ENCODE measurements at places on chromosomes 13 and 19.

GRCh38 chr19:40191836-40192646 is 815 bp downstream of the MAP3K10 start:
- DNase-seq = no peak

- DNase-seq = no peak
These were observed 12.0 kb downstream of the EBPL start for GRCh38 chr13:49679246-49679645.

GRCh38 chr13:35164324-35164932 is 222.4 kb downstream of the NBEA start:
- DNase-seq = no peak

DNA sequence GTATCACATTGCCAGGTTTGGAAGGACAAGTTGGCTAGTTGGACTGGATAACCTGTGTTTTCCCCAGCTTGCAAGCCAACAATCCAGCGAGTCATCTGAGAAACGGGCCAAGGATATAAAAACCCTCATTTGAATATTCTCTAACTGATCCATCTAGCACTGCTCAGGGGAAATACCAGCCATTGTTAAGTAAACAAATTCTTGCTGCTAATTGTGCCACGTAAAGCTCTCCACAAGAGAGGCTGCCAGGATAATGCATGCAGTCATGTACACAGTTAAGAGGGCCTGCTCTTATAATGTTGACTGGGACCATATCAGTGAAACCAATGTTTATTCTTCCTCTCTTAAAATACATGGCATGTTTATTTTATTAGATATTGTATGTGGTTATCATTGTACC is 663.2 kb upstream of the SGCG start:
- no peak for DNase-seq

GRCh38 chr19:3386447-3387234 is 20.3 kb downstream of the NFIC start:
- no peak for DNase-seq

Data from CD4-positive, alpha-beta T cell treated with Interleukin-15 for 1 hour (primary cell).